Fibroblast of skin of right biceps (primary cell): ENCODE measurements at places on chromosomes 2 and 18.

- no peak for DNase-seq
Observed at GRCh38 chr2:120404941-120405758, 59.2 kb downstream of the INHBB start.

- DNase-seq = no peak
Observed at GRCh38 chr2:102285368-102285767, 26.0 kb upstream of the IL1RL1 start.

DNA sequence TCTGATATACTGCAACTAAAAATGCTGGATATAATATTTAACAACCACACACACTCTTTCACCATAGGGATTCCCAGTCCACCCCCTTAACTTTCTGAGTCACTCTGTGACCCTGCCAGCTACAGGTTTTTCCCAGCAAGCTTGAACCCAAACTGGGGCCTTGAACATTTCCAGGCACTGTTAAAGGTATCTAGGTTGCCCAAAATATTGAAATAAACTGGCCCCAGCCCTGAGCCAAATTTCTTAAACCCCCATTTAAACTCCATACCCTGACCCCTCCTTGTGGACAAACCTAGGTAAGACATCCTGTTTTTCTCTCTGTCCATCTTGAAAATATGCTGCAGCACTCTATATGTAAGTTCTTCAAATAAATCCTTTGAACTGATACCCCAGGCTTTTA is 19.7 kb upstream of the DCTN1 start:
- DNase-seq = peak; percentile 12

DNA sequence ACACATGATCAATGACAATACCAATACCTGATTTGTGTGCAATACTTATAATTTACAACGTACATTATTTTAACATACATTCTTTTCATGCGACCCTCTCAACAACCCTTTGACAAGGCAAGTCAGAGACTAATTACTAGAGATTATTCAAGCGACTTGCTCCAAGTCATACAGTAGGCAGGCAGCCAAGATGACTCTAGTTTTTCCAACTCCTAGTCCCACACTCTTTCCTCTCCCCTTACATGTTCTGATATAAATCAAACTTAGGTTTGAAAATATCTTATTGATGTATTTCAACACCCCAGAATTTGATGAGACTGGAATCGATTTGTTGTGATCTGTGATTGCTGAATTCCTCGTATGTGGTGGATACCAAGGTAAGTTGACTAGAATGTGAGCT is 8.0 kb upstream of the CYP27C1 start:
- DNase-seq = peak; percentile 58

- DNase-seq = no peak
Observed at GRCh38 chr2:3265981-3266924, 111.4 kb downstream of the EIPR1 start.

GRCh38 chr2:5521461-5521860 is 170.7 kb upstream of the SOX11 start:
- DNase-seq = peak; percentile 22

DNA sequence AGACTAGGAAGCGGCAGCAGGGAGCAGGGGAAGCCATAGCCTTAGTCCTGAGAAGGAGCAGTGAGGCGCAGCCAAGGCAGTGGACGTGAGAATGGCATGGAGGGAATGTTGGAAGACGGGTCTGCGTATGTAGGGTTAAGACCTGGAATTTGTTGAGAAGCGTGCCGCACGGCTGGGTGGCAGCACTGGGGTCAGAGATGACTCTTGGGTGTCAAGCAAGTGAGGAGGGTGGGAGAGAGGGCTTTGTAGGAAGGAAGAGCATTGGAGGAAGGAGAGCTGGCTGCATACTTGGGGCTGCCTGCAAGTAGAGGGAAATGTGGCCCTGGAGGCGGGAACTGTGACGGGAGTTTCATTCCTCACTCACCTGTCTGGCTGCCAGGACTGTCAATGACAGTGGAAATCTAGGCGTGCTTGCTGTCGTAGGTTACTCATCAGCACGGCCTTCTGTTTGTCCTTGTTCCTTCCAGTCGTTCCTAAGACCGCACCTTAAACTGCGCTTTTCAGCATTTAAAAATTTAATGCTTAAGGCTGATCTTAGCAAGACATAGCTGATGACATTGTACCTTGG is 108.0 kb downstream of the ITGB1BP1 start:
- no peak for DNase-seq

DNA sequence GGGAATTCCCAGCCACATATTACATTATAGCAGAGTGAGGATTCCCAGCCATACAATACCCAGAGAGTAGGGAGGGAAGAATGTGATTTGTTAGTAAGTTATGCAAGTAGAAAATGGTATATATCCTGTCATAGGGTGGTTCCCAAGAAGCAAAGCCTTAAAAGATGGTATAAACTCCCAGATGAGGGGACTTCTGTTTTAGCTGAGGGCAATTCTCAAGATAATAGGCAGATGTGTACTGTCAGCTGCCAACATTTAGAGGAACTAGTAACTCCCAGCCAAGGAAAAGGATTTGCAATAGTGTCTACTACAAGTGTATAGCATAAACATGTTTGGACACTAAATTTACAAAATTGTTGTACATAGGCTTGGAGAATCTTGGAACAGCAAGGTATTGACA is 86.5 kb downstream of the XDH start:
- DNase-seq = no peak

DNA sequence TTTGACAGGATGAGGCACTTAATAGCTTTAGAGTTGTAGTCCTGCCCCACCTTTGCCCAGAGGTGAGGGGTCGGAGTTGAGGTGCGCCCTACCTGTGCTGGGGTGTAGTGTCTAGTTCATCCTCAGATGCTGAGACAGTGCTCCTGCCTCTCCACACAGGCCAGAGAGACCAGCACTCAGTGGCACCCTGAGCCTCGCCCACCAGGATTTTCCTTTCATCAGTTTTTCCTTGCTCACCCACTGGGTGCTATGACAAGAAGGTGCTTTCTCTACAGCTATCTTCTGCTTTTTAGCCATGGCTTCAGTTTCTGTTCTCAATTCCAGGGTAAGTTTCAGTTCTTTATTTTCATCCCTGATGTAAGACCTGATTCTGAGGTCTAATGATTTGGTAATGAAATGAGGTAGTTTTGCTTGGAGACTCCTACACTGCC is 16.8 kb upstream of the TMEM131 start:
- DNase-seq = no peak

GRCh38 chr2:225114786-225115323 is 72.6 kb upstream of the DOCK10 start:
- DNase-seq = no peak

DNA sequence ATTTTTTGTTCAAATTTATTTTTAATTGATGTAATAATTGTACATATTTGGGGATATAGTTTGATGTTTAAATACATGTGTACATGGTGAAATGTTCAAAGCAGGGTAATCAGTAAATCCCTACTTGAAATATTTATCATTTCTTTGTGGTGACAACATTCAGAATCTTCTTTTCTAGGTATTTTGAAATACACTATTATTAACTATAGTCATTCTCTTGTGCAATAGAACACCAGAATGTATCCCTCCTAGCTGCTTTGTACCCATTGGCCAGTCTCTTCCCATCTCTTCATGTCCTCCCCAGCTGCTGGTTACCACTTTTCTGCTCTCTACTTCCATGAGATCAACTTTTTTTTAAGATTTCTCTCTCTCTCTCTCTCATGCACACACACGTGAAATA is 126.5 kb downstream of the ZNF407 start:
- DNase-seq = peak; percentile 70

DNA sequence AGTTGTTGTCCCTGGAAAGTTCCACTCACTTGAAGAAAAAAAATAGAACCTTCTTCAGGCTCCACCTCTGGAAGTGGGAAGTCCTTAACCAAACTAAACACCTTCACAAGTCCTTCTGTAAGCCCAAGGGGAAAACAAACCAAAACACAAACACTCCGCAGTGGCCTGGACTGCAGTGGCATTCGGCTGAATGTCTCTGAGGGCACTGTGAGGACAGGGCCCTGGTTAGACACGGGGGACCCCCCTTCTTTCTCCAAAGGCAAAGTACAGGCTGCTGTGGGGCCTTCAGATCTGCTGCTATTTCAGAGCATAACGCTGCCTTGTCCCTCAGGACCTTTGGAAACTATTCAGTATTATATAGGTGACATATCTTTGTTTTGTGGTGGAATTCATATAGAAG is 28.1 kb downstream of the FOSL2 start:
- no peak for DNase-seq

DNA sequence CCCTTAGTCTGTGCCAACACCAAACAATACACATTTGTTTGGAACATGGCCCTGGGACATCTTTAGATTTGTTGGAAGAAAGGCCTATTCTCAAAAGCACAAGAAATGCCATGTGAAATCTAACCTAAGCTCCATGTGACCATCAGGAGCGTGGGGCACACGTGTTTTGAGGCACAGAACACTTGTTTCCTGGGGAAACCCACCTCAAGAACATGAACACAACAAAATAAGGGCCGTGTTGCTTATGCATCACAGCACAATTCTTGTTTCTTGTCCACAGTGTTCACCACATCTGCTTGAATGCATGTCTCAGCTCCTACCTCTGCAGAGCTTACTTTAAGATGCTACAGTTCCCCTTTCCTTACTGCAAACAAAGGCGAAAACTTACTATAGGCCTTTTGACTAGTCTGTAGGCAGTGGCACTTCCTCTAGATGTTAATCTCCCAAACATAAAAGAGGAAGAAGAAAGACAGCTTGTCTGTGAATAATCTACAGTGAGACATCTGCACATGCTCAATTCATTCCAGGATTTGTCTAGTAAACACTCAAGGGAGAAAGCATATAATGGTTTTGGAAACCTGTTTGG is 165.0 kb downstream of the ANKRD44 start:
- DNase-seq = no peak

- peak; percentile 47 for DNase-seq
Observed at GRCh38 chr2:46267616-46268015, 29.6 kb upstream of the EPAS1 start.

- peak; percentile 10 for DNase-seq
Observed at GRCh38 chr2:225512876-225513540, 113.5 kb downstream of the NYAP2 start.

- DNase-seq = no peak
Observed at GRCh38 chr2:21924640-21925285, 801.0 kb downstream of the TDRD15 start.

DNA sequence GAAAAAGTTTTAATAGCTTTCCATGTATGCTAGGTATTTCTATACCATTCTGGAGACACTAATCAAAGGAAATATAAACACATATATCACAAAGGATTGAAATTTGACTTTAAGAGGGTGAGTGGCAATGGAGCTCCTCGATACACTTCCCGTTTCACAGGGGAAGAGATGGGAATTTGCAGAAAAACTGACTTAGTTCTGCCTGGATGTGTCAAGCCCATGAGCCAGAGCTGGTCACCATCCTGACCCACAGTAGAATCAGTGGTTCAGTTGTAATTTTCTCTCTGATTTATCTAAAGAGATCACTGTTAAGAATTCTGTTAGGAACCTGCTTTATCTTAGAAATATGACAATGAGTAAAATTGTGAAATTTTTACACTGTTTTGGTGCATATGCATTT is 34.2 kb downstream of the PLCL1 start:
- DNase-seq = no peak

- no peak for DNase-seq
Observed at GRCh38 chr2:56229397-56230060, 45.7 kb downstream of the CCDC85A start.

DNA sequence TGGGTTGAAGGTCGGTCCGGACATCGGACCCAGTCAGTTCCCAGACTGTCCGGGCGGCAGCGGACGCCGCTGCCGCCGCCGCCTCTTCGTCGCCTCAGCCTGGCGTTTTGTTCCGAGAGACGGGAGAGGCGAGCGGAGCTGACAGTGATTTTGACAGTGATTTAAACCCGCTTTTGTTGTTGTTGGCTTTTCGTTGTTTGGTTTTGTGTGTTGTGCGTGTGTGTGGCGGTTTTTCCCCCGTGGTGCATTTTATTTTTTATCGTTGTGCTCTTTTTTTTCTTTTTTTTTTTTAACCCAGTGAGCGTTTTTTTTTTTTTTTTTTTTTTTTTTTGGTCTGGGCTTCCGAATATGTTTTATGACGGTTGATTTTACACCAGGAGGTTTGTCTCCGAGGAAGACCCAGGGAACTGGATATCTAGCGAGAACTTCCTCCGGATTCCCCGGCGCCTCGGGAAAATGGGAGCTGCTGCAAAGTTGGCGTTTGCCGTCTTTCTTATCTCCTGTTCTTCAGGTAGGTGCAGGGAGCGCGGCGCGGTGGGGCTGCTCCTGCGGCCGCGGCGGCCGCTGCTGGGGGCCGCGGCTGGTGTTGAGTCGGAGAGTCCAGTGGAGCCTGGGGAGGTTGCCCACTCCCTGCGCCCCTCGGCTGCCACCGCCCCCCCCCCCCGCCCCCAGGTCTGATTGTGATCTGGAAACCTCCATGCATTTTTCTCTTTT is at the start of gene ACVR2A:
TSS of gene ACVR2A (plus strand) at position 333 of the 714 bp plus-strand sequence. CDS start at position 457, 124 bp downstream.
- peak; percentile 31 for DNase-seq

GRCh38 chr2:203797276-203797675 is 70.3 kb upstream of the CTLA4 start:
- no peak for DNase-seq

GRCh38 chr2:6917071-6917760 is at the start of gene RNF144A:
Gene RNF144A, plus strand, starts transcription at chr2:6917412. Its CDS starts 79,515 bp downstream, at chr2:6996927.
- DNase-seq = peak; percentile 54

DNA sequence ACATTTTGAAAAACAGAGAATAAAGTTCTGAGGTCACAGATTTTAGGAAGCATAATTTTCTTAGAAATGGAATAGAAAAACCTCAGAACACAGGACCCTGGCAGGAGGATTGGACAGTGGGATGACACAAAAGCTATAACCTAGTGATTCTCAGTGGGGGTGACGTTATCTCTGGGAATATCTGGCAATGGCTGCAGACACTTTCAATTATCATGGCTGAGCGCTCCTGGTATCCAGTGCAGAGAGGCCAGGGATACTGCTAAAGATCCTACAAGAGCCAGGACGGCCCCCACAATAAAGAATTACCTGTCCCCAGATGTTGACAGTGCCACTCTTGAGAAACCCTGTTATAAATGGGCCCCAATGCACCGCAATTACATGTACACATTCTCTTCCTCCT is 117.2 kb upstream of the SPRED2 start:
- DNase-seq = no peak
